ENCODE measurements at places on chromosomes 11 and 22.

DNA sequence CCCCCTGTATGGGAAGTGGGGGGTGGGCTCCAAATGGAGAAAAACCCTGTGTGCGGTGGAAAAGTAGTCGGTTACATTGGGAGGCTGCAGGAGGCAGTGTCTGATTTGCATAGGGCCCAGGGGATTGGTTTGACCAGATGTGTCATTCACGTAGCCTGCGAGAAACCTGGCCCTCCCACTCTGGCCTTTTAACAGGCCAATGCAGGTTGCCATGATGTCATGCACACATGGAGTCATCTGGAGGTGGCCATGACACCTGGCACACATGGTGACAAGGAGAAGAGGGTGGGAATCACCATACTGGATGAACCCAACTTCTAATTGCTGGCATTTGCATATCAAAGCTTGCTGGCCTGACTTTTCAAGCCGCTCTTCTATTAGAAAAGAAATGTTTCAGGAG lies 50.6 kb downstream of the FAM181B start:
- DNase-seq = no peak

GRCh38 chr11:87022254-87022653 lies 15.5 kb upstream of the TMEM135 start:
- no peak for DNase-seq

DNA sequence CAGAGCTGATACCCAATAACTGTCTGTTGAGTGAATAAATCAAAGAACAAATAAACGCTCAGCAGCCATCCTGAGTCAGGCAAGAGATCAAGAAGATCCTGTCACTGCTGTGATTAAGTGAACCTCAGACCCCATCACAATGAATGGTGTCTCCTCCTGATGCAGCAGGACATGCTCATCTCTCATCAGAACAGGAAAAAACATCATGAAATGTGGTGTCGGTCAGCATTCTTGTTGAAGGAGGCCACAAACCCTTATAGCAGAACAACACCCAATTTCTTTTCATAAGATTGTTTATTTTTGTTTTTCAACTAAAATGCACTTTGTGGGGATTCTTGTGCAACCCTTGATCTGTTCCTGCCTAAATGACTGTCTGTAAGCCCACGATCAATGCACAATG lies 60.3 kb downstream of the SYTL2 start:
- no peak for DNase-seq

- no peak for DNase-seq
Measured at GRCh38 chr11:118353084-118353710, 6.2 kb upstream of the UBE4A start.

- DNase-seq = no peak
Measured at GRCh38 chr11:78973876-78974275, 399.2 kb upstream of the NARS2 start.

GRCh38 chr22:27086080-27087044 lies 429.0 kb downstream of the MIAT start:
- DNase-seq = no peak

DNA sequence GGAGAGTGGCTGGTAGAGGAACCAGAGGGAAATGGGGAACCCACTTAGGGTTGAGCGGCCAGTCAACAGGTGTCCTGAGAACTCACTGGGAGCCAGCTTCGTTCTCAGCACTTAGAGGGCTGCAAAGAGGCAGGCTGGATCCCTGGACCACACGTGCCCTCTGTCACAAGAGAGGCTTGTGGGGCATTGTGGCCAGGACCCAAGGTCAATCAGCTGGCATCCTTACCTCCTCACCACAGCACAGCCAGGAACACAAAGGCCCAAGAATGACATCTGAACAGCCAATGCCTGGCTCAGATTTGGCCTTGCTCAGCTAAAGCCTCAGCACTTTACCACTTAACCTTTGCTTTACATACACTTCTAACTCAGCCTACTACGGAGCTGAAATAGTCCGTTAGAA lies 7.4 kb downstream of the MAPK8IP1 start:
- no peak for DNase-seq

DNA sequence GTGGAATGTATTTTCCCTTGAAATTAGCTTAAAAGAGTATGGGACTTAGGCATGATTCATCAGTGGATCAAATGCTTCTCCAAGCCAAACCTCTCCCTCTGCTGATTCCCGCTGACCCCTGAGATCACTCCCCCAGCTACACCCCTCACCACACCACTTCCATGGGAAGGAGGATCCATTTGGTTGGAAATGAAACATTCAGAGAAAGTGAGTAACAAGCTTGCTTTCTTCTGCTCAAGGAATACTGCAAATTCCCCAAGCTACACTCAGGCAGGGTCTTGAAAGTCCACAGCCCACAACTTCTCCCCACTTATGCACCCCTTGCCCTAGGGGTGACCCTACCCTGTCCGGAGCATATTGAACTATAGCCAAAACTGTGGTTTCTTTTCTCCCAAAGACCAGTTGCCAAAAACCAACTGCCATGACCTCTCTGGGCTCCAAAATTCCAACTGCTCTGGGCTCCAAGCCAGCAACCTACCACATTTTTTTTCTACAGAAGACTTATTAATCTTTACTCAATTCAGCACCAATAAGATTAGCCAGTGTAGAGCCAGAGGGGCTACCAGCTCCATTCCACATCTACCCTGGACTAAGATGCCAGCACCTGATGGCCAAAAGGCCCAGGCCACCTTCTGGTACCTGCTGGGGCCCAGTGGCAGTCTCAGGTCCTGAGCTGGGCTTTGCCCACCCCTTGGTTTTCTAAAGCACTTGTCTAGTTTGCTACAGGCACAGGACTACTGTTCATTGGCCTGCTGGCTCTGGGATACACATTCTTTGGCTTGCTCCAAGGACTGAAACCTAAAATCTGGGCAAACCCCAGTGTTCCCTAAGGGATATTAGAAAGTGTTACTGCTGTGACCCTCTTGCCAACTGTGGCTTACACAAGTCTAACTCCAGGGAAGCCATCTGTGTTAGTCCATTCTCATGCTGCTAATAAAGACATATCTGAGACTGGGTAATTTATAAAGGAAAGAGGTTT lies 101.1 kb downstream of the MICAL3 start:
- DNase-seq = no peak

DNA sequence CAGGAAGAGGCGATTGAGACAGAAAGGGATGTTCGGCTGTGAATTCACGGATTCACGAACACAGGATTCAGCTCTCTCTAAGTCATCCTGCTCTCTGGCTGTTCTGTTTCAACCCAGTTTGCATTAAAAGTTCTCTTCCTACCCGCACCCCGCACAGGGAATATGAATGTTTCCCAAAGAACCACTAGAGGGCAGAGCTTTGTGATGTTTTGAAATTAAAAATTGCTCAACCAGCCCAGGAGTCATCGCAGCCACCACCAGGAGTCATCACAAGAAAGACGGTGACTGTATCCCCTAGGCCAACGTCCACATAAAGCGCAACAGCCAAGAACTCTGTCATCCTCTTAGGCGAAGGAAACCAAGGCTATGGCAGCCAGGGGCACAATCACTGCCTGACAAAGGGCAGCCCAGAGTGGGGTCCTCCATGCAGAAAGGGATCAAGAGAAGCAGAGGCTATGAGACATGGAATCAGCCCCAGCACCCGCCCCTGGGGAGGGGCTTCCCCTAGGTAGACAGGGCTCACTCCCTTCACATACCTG lies 122.4 kb downstream of the WT1 start:
- DNase-seq = no peak

DNA sequence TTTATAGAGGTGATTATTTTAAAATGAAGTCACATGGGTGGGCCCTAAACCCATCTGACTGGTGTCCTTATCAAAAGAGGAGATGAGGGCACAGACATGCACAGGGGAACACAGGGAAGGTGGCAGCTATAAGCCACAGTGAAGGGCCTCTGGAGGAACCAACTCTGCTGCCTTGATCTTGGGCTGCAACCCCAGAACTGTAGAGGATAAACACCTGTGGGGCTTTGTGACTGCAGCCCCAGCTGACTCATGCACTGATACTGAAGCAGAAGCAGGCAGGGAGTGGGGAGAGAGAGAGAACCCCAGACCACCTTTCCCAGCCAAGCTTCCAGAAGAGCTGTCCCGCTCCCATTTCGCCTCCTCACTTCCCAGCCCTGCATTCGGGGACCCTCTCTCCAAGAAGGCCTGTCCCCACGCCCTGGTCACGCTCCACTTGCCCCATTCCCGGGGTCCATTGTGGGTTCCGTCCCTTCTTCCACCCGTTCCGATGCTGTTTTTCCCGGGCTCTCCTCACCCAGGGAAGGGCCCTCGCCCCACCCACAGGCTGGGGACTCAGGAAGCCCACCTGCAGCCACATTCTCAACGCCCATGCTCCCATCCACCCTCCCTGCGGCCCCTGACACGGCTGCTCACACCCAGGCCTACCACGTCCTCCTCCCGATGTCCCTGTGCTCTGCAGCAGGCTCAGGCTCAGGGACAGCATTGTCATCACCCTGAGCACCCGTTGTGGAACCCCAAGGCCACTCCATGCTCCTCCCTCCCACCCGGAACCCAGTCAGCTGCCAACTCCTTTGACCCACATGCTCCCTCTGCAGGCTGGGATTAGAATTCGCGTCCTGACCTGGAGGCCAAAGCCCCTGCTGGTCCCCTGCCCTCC lies 90.8 kb upstream of the SHANK2 start:
- DNase-seq = no peak

DNA sequence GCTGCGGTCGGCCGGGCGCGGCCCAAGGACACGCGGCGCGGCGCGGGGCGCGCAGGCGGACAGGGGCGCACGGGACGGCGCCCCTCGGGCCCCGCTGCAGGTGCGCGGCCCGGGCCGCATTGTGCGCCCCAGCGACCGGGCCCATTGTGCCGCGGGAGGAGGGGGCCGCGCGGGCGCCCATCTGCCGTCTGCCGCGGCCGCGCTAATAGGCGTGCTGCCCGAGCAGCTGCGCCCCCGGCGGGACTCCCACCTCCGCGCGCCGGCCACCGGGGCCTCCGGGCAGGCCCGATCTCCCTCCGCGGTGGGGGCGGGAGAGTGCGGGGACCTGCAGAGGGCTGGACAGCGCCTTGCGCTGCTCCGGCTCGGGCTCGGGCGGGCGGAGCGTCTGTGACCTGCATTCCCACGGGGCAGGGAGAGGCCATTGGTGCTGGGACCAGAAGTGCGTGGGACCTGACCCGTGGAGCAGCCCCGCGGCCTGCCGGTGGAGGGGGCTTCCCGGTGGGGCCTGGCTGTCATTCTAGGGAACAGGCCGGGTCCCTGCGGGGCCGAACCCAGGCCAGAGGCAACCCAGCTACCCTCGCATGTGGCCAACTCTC lies 933 bp downstream of the BRSK2 start:
- peak; percentile 61 for DNase-seq

GRCh38 chr22:28589102-28589750 lies 90.4 kb downstream of the TTC28 start:
- no peak for DNase-seq

GRCh38 chr11:116314006-116314405 lies 458.8 kb downstream of the BUD13 start:
- DNase-seq = no peak

DNA sequence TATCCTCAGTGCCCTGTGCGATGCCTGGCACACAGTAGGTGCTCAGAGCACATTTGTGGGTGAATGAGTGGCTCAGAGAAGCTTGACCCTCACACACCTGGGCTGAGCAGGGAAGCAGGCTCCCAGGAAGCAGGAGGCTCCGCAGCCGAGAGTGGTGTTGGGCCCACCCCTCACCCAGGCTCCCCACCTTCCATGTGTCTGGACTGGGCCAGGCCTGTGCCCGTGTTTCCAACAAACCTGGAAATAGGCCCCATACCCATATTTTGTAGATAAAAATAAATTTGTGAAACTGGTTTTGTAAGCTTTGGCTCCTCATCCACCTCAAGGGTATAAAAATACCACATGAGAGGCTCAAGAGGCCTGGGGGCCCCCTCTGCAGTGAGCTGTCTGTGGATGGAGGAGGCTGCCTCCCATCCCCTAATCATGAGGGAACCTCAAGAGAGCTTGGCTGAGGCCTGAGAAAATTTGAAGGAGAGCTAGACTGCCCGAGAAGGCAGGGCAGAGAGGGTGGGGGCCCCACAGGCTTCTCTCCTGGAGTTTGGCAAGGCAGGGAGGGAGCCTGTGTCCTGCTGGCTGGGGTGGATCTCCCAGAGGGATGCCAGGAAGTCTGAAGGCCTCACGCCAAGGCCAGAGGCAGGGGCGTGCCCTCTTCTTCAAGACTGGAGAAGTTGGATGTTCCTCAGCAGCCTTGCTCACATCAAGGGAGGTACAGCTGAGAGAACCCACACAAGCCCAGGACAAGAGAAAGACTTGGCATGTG lies 147.0 kb upstream of the NECTIN1 start:
- DNase-seq = no peak

- peak; percentile 17 for DNase-seq
Measured at GRCh38 chr22:45328822-45329529, 19.2 kb downstream of the FAM118A start.

DNA sequence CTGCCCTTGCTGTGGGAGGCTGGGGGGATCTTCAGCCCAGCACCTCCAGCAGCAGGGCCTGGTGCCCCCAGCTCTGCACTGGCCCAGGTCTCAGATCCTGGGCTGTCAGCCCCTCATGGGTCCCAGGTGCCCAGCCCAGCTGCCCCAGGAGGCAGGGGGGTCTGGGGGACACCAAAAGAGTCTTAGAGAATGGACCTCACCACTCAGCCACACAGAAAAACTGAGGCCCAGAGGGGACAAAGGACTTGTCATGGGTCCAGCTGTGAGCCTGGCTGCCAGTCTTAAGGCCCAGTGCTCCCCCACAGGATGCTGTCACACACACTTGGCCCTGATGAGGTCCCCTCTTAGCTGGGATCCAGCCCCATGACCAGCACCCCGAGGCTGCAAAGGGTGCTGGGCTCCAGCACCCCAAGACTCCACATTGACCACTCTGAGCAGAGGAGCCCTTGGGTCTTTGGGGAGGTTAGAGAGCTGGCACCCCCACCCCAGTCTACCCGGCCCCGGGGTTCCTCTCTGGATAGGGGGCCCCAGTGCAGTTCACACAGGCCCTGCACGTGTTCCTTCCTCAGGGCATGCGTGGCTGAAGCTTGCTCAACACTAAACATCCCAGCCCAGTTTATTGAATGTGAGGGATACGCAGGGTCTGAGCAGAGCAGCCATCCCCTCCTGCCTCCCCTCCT lies 54.4 kb downstream of the IGLL5 start:
- no peak for DNase-seq

GRCh38 chr22:20033045-20033706 lies 12.3 kb downstream of the TANGO2 start:
- peak; percentile 18 for DNase-seq

- no peak for DNase-seq
Measured at GRCh38 chr11:57536947-57537619, at the start of gene SMTNL1. Gene SMTNL1, plus strand, starts transcription at chr11:57537595. Its CDS starts 5,048 bp downstream, at chr11:57542643.

GRCh38 chr11:122910775-122911174 lies 28.2 kb downstream of the JHY start:
- no peak for DNase-seq

DNA sequence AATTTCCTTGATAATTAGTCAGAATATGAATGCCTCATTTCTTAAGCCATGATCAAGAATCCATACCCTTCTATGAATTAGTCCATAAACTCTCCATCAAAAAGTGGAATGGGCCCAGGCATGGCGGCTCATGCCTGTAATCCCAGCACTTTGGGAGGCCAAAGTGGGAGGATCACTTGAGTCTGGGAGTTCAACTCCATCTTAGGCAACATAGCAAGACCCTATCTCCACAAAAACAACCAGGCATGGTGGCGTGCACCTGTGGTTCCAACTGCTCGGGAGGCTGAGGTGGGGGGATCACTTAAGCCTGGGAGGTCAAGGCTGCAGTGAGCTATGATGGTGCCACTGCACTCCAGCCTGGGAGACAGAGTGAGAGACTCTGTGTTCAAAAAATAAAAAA lies 52.1 kb upstream of the SHANK2 start:
- no peak for DNase-seq

GRCh38 chr11:86040919-86041850 lies 27.7 kb downstream of the PICALM start:
- DNase-seq = no peak

Data from hypothalamus (tissue), 51 donors.